ENCODE measurements at places on chromosomes 7 and 10.

GRCh38 chr7:133688483-133689239, 435.8 kb downstream of the EXOC4 start:
- DNase-seq, result no peak

DNA sequence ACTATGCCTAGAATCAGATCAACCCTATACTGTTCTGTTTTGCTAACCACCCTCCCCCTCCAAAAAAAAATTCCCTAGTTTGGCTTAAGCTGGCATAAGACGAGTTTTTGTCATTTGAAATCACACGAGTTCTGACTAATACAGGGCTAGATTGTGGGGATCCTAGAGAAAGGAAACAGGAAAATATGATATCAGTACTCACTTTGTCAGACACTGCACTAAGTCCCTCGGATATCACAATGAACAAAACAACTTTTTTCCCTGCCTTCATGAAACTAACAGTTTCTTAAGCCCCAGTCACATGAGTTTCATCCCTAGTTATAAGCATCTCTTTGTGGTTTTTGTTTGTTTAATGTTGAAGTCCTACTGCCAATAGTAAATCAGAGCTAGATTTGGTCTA, 118.5 kb downstream of the ITGB8 start:
- DNase-seq, result no peak

DNA sequence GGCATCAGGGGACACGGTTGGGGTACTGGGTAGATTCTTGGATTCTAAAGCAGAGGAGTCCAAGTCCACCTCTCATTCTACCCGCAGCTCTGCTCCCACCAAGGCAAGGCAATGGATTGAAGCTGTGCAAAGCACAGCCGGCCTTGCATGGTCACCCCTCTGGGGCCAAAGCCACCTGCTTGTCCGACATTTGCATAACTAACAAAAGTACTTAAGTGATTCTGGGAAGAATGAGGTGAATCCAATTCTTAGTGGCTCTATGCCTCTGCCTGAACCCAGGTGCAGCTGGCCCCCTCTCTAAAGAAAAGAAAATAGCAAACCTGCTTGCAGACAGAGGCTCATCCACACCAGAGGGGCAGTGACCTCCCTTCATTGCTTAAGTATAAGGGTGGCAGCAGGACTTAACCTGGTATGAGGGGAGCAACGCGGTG, 10.7 kb upstream of the COBL start:
- no peak for DNase-seq

- no peak for DNase-seq
Observed at GRCh38 chr10:48238826-48239520, 35.5 kb downstream of the FRMPD2 start.

DNA sequence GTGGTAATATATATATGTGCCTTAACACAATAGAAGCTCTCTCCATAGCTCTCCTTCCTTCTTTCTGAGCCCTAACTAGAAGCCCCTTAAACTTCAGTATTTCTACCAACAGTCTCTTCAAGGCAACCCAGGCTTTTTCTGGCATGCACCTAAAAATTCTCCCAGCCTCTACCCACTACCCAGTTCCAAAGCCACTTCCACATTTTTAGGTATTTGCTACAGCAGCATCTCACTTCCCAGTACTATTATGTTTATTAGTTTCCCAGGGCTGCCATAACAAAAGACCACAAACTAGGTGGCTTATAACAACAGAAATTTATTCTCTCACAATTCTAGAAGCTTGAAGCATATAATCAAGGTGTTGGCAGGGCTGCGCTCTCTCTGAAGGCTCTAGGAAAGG, 15.7 kb upstream of the TNKS2 start:
- no peak for DNase-seq

- DNase-seq, result no peak
Observed at GRCh38 chr7:140902303-140902953, 22.3 kb downstream of the BRAF start.

- DNase-seq, result peak; percentile 25
Observed at GRCh38 chr7:4851459-4852422, 10.1 kb downstream of the PAPOLB start.

DNA sequence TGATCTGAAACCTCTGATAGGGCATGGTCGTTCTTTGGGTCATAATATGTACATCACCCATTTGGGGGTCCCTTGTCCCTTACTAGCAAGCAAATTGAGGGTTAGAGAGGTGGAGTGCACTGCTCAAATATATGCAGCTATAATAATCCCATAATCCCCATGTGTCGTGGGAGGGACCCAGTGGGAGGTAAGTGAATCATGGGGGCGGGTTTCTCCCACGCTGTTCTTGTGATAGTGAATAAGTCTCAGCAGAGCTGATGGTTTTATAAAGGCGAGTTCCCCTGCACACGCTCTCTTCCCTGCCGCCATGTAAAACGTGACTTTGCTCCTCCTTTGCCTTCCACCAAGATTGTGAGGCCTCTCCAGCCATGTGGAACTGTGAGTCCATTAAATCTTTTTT, 262.7 kb downstream of the BMPER start:
- DNase-seq, result no peak

DNA sequence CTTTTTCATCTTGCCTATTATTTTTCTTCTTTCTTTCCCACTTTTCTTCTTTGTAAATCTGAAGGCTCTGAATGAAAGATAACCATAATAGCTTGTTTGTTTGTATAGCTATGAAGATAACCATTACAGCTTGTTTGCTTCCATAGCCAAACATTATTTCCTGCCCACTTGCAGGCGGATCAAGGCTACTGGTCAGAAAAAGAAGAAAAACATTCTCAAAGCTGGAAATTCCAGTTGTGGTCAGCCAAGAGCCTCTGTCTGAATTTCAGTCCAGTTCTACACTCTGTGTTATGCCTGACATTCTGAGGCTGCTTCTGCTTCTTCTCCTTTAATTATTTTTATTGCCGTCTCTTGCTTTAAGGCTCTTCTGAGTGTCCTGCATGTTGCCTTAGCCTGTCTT, 48.9 kb downstream of the TMEM178B start:
- no peak for DNase-seq

- DNase-seq, result no peak
Observed at GRCh38 chr10:37868796-37869195, 11.4 kb upstream of the ZNF248 start.

GRCh38 chr10:79336739-79337138, 10.5 kb upstream of the PPIF start:
- no peak for DNase-seq

DNA sequence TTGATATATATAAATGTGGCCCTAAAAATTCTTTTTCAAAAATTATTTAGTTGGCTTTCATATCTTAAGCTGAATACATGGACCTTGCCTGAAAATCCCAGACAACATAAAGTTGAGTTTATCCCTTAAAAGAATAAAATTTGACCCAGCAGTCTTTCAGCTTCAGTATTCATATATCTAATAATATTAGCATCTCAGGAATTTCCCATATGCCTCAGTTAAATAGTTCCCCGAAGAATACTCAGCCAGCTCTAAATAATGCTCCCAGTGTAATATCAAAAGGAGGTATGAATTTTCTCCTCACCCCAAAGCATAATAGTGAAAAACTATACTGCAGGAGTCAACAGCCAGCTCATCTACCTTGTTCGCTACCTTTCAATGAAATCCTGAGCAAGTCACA, 145.9 kb downstream of the CTNNA3 start:
- no peak for DNase-seq

DNA sequence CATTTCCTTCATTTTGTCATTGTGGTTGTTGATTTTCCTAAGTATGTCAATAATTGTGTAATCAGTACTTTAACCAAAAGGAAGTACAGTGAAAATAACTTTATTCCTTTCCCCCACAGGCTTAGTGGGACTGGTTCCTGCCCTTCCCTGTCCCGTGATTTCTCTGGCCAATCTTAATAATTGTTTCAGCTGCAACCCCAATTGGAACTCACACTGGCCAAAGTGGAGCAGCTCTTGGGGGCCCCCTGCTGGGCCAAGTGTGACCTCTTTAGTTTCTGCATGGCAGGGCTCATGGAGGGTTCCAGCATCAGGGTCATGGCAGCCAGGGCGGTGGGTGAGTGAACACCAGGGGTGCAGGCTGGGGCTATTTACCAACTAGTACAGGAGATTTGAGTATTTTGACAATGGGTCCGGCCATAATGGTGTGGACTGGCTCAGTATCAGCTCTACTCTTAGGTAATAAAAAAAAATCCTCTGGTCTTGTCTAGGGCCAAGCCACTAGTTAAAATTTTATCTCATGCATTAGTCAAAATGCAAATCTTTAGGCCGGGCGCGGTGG, 31.7 kb downstream of the CYCS start:
- DNase-seq, result peak; percentile 93

GRCh38 chr10:117346574-117346973, 28.7 kb downstream of the PDZD8 start:
- no peak for DNase-seq

DNA sequence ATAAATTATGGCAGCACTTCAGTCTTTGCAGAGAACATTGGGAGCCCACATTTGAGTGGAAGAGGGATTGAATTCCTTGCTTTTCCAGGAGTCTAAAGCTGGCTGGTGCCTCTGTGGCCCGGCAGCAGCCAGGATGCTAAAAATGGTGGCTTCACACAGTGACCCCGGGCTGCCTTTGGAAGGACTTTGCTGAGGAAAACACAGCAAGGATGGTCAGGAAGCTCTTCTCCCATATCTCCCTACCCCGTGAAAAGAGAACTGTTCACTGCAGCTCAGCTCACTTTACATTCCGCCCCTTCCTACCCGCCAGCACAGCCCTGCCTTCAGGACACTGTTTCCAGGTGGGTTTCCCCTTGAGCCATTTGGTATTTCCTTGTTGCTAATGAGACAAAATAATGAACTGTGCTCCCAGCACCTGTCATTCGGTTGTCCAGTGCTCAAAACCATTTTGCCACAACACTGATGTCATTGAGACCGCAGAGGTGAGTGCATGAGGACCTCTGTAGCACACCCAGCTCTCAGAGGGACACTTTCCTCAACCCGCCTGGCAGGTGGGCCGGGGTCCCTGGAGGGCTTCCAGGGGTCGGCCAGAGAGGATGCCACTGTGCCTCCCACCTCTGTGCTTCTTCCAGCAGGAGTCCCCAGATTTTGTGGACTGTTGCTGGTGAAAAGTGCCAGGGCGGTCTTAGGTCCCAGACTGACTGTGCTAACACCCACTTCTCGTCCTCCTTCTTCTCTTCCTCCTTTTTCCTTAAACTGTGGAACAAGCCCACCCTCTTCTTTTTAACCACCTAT, 255.7 kb upstream of the PPP2R2D start:
- DNase-seq, result no peak

GRCh38 chr7:93476491-93477344, 97.8 kb downstream of the CALCR start:
- DNase-seq, result no peak

- DNase-seq, result no peak
Observed at GRCh38 chr7:98474558-98474957, 73.7 kb upstream of the BAIAP2L1 start.

DNA sequence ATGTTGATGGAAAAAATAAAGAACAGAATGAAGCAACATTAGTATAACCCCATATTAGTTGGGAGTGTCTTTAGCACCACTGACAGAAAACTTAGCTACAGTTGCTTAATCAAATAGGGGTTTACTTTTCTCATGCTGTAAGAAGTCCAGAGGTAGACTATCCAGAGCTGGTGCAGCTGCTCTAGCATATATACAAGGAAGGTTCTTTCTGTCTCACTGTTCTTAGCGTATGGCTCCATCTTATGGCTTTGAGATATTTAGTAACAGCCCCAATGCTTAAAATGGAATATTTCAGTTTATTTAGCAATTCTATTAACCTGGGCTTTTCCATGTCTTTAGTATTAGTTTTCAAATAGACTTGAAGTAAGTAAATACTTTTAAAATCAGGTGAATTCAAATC, 15.2 kb upstream of the WNT2 start:
- no peak for DNase-seq
